ENCODE measurements at places on chromosomes 16 and 17.

DNA sequence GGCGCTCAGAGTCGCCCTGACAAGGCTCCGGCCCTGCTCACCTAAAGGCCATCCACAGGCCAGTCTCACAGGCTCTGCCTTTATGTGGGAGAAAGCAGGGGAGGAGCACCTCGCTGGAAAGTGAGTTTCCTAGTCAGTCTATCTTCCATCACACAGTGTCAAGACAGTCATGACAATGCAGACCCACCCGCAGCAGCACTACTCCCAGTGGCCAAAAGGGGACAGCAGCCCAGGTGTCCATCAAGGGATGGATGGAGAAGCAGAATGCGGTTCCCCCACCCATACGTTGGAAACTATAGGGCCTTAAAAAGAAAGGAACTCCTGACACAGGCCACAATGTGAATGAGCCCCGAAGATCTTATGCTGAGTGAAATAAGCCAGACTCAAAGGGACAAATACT lies 226.8 kb downstream of the ENGASE start:
- no peak for DNase-seq

- no peak for DNase-seq
Measured at GRCh38 chr16:86498155-86498670, 12.1 kb upstream of the FOXF1 start.

DNA sequence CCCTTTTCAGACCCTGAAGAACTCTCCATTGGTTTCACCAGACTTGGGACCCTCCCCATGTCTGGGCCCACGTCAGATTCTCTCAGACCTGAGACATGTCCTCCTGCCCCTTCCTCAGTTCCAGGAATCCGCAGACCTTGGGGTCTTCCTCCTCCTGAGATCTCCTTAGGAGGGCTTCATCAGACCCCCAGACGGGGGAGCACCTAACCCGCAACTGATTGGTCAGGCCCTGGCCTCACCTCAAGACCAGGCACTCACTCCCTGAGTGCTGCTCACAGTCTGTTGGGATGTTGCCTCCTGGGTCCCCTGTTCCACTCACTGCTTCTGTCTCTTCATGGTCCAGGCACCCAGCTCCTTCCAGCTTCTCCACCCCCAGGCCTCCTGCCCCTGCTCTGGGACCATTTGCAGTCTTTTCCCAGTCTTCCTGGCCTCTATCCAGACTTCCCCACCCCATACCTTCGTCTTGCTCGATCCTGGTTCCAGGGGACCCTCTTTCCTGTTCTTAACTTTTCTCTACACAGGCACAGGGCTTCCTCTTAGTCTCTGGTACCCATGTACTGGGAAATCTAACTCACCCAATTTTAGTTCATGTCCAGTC lies 1.2 kb downstream of the GID4 start:
- DNase-seq, result no peak

GRCh38 chr16:6574146-6574545 lies 758.5 kb upstream of the RBFOX1 start:
- no peak for DNase-seq

GRCh38 chr16:554640-555365 lies 5.4 kb upstream of the PRR35 start:
- DNase-seq, result peak; percentile 36

- no peak for DNase-seq
Measured at GRCh38 chr16:25051406-25052150, 36.4 kb upstream of the ARHGAP17 start.

DNA sequence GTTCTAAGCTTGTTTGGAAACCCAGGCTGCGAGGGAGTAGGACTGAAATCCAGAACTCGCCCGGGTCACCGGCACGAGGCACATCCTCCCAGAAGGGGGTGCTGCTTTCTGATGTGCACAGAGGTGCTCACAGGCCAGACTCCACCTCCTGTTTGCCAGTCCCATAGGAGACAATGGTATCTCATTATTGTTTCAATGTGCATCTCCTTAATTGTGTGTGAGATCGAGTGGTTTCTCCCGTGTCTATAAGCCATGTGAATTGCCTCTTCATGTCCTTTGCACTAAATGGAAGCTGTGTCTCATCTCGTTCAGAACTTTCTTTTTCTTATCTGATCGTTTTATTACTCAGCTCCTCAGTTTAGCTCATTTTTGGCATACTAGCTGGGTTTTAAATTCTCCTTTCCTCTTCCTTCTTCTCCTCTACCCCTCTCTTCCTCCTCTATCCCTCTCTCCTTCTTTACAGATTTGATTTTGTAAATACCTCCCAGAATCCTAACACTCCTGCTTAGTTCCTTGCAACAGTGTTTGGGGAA lies 32.1 kb upstream of the PRKCB start:
- DNase-seq, result peak; percentile 13

GRCh38 chr17:48570325-48571023 lies 7.7 kb downstream of the HOXB4 start:
- no peak for DNase-seq

DNA sequence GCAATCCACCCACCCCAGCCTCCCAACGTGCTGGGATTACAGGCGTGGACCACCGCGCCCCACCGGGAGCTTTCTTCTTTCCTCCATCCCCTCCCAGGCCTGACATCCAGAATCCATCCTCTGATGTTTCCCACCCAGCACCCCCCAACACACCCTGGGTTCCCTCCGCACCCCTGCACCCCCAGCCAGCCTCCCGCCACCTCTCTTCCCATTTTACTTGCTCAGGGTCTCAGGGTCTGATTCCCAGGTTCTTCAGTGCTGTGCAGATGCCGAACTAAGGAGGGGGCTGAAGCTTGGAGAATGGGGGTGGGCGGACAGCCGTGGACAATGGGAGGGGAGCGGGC lies 225 bp downstream of the ASGR1 start:
- DNase-seq, result no peak

- DNase-seq, result no peak
Measured at GRCh38 chr17:18119938-18120337, 11.4 kb downstream of the MYO15A start.
